Activated T-cell treated with anti-CD3 and anti-CD28 coated beads for 1 hour (primary cell): ENCODE measurements at places on chromosomes 6 and 20.

DNA sequence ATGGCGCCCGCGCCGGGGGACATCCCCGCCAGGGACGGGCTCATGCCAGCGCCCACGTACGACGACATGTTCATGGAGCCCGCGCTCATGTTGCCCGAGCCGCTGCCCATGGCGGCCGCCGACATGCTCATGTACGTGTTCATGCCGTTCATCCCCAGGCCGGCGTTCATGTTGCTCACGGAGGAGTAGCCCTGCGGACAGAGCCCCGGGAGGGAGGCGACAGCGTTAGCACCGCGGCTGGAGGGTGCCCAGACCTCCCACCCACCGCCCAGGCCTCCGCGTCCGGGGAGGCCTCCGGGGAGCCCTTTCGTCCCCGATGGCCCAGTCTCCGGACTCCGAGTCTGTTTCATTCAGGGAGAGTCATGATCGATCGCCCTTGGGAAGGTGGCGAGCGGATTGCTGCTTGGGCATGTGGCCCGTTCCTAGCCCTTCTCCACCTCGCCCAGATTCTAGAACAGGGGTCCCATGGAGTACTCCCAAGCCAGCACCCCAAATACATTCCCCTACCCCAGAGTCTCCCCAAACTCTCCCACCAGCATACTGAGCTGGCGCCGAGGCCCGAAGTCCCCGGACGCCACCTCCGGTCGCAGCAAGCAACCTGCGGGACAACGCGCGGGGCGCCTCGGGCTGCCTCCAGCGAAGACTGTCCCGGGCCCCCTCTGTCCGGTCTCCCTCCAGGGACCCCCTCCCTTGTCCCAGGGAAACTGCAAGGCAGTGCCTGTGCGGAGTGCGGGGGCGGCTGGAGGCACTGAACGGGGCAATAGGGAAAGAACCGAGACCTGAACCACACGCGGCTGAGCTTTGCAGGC lies 1.2 kb downstream of the FOXA2 start:
- DNase-seq: no peak

GRCh38 chr20:32536851-32537656 lies 48.1 kb downstream of the NOL4L start:
- peak; percentile 52 for DNase-seq

DNA sequence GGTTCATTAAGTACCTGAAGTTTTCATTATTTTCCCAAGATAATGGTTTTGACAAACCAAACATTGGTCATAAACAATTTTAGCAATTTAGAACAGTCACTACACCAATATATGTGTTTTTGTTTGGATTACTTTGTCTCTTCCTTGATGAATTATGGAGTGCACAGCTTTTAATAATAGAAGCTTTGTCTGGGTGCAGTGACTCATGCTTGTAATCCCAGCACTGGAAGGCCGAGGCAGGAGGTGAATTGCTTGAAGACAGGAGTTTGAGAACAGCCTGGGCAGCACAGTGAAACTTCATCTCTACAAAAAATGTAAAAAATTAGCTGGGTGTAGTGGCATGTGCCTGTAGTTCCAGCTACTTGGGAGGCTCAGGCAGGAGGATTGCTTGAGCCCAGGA lies 89.4 kb upstream of the ANKEF1 start:
- DNase-seq: no peak

- no peak for DNase-seq
Observed at GRCh38 chr6:111462770-111463391, 20.1 kb downstream of the REV3L start.

DNA sequence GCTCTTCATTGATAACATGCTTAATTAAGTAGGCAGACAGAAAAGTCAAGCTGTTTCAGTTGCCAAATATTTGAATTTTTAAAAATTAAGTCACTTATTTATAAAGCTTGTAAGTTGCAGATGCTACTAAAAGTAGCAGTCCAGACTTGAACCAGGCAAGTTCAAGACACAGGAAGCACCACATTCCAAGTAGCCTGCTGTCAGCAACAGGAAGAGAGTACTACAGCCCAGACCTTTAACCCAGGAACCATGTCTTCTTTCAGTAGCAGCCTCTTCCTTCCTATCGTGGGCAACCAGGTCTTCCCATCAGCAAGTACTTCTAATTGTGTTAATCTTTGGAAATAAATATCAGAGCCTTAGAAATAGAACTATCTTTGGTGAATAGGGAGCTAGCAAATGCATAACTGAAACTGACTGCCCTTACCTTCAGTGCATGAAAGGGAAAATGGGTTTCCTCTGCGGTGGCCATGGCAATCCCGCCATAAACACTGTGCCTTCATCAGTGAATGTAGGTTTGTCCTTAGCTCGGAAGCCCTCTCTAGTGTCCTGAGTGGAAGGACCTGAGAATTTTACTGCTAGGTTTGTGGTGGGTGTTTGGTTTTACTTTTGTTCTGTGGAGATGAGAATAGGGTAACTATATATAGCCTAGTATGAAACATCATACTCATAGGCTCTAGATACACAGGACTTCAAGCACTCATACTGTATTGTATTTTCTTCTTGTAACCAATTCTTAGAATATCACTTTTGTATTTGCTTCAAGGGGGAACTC lies 95.6 kb downstream of the SYCP2 start:
- no peak for DNase-seq

GRCh38 chr6:55917751-55918415 lies 42.5 kb upstream of the BMP5 start:
- DNase-seq: no peak
